Mucosa of descending colon (tissue), 3 donors: ENCODE measurements at places on chromosomes 7 and 10. TPM values are rescaled to one million over a fixed set of nuclear protein-coding genes. Genes with fewer than 3 reads are reported as not detected.

The NME8 gene
- not detected for total RNA-seq

The VTI1A gene
- total RNA-seq: 55.9 TPM

The EIF3A gene
- total RNA-seq: 114 TPM

The DNAJC12 gene
- total RNA-seq: 6.3 TPM

The NKX2-3 gene
- total RNA-seq: 11.0 TPM

The SAMD9L gene
- total RNA-seq: 27.6 TPM

The H2BK1 gene
- not detected for total RNA-seq

The CASP7 gene
- 186 TPM for total RNA-seq

The BTBD16 gene
- 0.16 TPM for total RNA-seq

The CDHR3 gene
- 19.7 TPM for total RNA-seq

The SEMA3C gene
- 83.7 TPM for total RNA-seq

The LEP gene
- total RNA-seq: 0.22 TPM

The ICA1 gene
- 18.7 TPM for total RNA-seq

The ANKRD61 gene
- total RNA-seq: not detected

The GARIN1A gene
- total RNA-seq: 1.9 TPM

The ST8SIA6 gene
- total RNA-seq: 4.2 TPM

The SRRM3 gene
- total RNA-seq: 0.67 TPM

The MPP7 gene
- 32.7 TPM for total RNA-seq

The TCERG1L gene
- total RNA-seq: not detected

The BICC1 gene
- total RNA-seq: 5.9 TPM

The DTX2 gene
- total RNA-seq: 83.7 TPM

The TUBAL3 gene
- 38.7 TPM for total RNA-seq

The TAS2R4 gene
- total RNA-seq: 1.1 TPM

The RBP3 gene
- not detected for total RNA-seq
